ENCODE measurements at places on chromosomes 5 and 9. TPM values are rescaled to one million over a fixed set of nuclear protein-coding genes. Genes with fewer than 3 reads are reported as not detected.

GRCh38 chr5:145915970-145916638 lies 20.3 kb upstream of the SH3RF2 start:
- DNase-seq = no peak

DNA sequence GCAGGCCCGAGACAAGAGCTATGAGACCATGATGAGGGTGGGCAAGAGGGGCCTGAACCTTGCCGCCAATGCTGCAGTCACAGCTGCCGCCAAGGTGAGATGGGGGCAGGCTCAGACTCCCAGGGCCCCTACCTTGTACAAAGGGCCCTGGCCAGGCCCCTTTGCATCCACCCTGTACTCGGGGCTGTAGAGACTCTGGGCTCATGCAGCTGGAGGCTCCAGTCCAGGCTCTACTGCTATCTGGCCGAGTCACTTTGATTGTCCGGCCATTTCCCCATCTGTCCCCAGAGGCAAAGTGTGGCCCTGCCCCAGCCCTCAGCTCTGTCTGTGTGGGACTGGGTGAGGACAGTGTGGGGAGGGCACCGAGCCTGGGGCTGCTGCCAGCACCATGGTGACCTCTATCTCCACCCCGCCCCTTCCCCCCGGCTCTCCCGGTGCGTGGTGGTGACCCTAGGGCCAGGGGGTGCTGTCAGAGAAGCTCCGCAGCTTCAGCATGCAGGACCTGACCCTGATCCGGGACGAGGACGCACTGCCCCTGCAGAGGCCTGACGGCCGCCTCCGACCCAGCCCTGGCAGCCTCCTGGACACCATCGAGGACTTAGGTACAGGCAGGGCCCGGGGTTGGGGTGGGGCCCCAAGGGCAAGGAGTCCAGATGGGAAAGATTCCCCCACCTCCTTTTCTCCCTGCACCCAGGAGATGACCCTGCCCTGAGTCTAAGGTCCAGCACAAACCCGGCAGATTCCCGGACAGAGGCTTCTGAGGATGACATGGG lies 6.1 kb downstream of the REEP2 start:
- DNase-seq = no peak

DNA sequence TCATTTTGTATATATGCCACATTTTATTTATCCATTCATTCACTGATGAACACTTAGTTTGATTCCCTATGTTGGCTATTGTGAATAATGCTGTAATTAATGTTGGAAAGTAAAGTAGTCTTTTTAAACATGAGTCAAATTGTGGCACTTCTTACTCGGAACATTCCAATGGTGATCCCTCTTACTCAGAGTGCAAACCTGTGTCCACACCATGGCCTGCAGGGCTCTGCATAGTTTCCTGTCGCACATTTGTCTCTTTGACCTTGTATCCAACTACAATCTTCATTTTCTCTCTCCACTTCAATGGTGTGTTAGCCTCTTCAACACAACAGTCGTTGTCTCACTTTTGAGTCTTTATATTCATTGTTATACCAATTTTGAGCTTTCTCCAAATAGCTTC lies 98.1 kb upstream of the PAPPA start:
- DNase-seq = no peak

- DNase-seq = no peak
These were observed 22.6 kb downstream of the PLAC8L1 start for GRCh38 chr5:146082798-146083197.

- no peak for DNase-seq
These were observed 42.5 kb upstream of the PPARGC1B start for GRCh38 chr5:149687486-149688168.

- no peak for DNase-seq
These were observed 46.6 kb downstream of the MAP3K1 start for GRCh38 chr5:56861893-56862485.

- no peak for DNase-seq
These were observed 204.4 kb downstream of the TRIO start for GRCh38 chr5:14347522-14347921.

DNA sequence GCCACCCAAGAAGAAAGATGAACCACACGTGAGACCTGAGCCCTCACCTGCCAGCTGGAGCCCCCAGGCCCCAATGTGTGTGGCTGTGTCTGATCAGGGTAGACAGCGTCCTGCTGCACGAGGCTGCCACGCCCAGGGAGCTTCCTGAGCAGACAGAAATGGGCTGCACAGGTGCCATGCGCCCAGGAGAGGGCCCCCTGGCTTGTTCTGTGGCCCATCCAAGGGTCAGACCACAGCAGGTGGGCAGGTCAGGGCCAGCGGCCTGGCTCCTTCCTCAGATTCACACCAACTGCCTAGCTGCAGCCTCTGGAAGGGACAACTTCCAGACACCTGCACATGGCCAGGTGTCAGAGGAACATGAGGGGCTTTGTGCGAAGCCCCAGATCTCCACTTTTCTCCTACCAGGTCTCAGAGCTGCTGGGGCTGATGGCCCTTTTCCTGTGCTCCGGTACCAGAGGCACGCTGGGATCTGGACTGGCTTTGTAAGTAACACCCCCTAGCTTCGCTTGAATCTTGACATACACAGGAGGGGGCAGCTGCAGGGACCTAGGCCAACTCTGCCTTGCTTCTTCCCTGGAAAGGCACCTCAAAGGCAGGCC lies 10.8 kb downstream of the SARDH start:
- DNase-seq = no peak

- DNase-seq = no peak
These were observed 68.9 kb upstream of the STXBP1 start for GRCh38 chr9:127543221-127543620.

DNA sequence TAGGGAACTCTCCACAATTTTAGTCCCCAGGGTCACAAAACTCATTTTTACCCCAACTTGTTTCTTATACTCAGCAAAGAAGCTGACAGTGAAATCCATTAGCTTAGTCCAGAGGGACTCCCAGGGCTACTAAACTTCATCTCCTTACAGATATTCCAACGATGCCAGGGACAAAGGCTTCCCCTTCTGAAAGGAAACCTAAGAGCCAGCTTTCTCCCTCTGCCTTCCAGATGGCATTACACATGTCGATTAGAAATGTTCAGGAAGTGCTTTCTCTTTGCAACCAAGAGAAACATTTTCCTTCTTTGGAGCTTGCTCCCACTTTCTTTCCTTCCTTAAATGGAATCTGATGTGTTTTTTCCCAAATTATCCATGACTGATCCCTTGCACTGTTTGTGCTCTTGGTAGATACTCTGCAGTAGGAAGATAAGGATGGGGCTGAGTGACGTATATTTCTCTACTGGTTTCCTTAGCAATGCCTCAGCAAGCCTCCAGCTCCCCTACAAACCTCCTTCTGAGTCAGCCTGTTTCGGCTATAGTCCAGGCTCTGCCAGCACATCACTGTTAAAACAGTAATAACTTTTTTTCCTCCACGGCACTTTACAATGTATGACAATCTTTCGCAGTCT lies 43.0 kb upstream of the HTR4 start:
- peak; percentile 69 for DNase-seq

GRCh38 chr5:131550606-131551005 lies 84.4 kb downstream of the RAPGEF6 start:
- no peak for DNase-seq

- peak; percentile 76 for DNase-seq
These were observed 7.5 kb upstream of the PFDN1 start for GRCh38 chr5:140310434-140310833.

DNA sequence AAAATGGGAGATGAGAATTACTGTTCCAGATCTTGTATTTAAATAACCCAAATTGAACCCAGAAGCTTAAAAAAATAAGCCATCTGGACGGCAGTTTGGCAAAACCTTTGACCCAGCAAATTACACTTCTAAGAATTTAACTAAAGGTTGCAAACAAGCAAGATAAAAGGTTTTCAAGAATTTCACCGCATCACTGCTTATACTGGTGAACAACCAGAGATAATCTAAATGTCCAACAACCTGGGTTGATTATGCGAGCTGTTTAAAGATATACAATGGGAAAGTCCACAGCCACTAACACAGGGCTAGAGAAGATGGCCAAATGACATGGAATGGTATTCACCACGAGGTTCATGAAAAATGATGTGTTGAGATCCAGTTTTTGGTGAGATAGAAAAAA lies 149.3 kb downstream of the GNAQ start:
- DNase-seq = no peak

DNA sequence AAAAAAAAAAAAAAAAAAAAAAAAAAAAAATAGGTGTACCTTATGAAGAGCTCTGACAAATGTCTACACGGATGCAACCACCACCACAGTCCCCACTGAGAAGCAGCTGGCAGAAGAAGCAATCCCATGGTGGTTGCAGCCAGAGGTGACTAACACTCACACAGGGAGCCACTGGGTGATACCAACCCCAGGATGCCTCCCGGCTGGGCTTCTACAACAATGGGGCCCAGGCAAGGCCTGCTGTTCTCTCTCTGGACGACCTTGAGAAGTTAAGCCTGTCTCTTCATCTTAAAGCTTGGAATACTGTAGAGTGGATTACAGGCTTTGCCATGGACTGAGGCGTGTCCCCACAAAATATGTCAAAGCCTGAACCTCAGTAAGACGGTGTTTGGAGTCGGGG lies 104.1 kb downstream of the ROR2 start:
- DNase-seq = no peak

- peak; percentile 13 for DNase-seq
These were observed 25.0 kb upstream of the ITGA2 start for GRCh38 chr5:52964138-52964537.

GRCh38 chr5:100584069-100584468 lies 48.9 kb downstream of the FAM174A start:
- no peak for DNase-seq

GRCh38 chr9:26706223-26706622 lies 186.4 kb downstream of the CAAP1 start:
- DNase-seq = peak; percentile 16

Gene TBC1D2
- 93.4 TPM for total RNA-seq

Gene PCDHB12
- total RNA-seq = 2.5 TPM

Gene PTCD2
- total RNA-seq = 17.3 TPM

Gene KCNV2
- not detected for total RNA-seq

Gene CSNK1G3
- 65.5 TPM for total RNA-seq

Gene DOK3
- 1.7 TPM for total RNA-seq

Gene GADD45G
- total RNA-seq = 10.2 TPM

Gene BARHL1
- not detected for total RNA-seq

Gene PCDHGB3
- 0.81 TPM for total RNA-seq

Gene FAXDC2
- total RNA-seq = 1.8 TPM

Gene LHFPL2
- 48.8 TPM for total RNA-seq

Gene PPP3R2
- total RNA-seq = not detected

Gene SPATA31C1
- total RNA-seq = not detected

Gene CCDC192
- not detected for total RNA-seq

Gene SHOC1
- not detected for total RNA-seq

All from A172 (cell line).